Pulmonary artery endothelial cell (primary cell): ENCODE measurements at places on chromosomes 4 and X.

- DNase-seq: no peak
Observed at GRCh38 chrX:54358424-54359211, 772 bp upstream of the WNK3 start.

GRCh38 chrX:39730662-39731329, 367.0 kb downstream of the BCOR start:
- DNase-seq: no peak

GRCh38 chr4:96504386-96504785, 664.5 kb downstream of the PDHA2 start:
- no peak for DNase-seq

DNA sequence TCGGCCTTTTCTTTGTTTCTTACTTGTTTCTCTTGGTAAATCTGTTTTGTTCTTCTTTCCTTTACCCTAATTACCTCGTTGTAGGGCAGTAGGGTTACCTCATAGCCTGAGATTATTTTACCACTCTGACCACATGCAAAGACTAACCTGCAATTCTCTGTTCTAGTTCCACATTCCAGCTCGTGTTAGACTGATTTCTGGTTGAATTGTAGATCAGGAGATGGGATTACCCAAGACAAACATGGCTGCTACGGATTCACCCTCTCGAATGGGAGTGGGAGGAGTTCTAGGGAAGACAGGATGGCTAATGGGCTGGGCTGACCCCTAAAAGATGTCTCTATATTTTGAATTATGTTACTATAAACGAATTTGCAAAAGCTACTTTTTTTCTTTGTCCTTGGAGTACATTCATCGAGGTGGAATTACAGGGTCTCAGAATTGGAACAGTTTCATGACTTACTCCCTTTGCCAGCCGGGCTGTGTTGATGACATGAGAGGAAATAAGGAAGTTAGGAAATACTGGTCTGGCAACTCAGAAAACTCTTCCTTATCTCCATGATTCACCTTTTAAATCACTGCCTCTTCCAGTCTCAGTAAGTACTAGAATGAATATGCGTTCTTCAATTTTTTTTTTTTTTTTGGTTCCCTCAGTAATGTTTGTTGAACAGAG, 36.7 kb upstream of the FBXW7 start:
- no peak for DNase-seq

DNA sequence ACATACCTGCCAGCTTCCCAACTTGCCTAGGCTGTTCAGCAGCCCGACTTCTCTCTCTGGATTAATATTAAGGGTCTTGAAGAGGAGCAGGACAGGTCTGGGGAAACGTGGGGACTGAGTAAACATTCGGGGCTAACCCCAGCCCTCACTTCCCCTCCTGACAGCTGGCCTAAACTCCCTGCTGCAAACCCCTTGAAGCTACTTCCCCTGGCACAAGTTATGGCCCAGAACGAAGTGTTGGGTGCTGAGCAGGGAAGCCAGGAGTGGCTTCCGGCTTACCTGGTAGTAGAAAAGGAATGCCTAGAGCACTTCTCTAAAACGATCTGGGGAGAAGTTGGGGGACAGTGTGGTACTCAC, 200.0 kb downstream of the BCOR start:
- DNase-seq: no peak

- no peak for DNase-seq
Observed at GRCh38 chr4:6527683-6528595, 47.0 kb upstream of the MAN2B2 start.

GRCh38 chr4:101102114-101102742, 245.1 kb downstream of the PPP3CA start:
- peak; percentile 85 for DNase-seq

DNA sequence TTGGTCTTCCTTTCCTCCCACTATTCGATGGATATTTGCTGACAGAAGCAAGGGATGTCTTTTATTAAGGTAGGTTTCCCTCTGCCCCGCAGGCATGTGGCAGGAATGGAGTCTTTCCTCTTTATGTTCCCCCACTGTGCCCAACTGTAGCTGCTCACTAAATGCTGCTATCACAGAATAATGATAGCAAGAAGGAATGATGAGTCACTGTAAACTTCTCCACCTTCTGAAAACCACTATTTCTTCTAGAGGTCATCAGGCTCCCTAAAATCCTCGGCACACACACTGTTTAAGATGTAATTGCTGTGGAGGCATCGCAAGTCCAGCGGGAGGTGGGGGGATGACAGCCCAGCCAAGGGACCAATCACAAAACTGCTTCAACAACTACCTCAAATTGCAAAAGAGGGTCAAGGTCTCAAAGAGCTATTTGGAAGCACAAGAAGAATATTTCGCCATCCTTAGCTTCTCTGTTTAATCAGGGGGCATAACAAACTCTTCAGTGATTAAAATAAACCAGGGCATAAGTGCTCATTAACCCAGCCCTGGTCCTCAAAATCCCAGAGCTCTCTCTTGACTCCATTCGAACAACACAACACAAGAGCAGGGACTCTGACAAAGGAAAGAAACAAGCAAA, 13.9 kb downstream of the QDPR start:
- DNase-seq: no peak

DNA sequence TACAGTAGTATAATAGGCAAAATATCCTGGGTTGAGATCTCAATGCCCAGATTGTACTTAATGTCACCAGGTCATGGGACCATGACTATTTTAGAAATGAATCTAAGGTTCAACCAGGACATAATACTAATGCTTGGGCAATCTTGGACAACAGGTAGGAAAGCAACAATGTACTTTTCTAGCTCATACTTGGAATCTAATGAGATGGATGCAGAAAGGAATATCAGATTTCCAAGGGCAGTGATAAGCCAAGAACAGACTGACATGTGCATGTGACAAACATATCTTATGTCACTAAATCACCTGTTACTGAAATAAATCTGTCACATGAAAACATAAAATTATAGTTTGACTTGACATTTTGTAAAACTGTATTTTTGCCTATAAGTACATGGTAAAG, 51.1 kb downstream of the RPS6KA3 start:
- DNase-seq: no peak

DNA sequence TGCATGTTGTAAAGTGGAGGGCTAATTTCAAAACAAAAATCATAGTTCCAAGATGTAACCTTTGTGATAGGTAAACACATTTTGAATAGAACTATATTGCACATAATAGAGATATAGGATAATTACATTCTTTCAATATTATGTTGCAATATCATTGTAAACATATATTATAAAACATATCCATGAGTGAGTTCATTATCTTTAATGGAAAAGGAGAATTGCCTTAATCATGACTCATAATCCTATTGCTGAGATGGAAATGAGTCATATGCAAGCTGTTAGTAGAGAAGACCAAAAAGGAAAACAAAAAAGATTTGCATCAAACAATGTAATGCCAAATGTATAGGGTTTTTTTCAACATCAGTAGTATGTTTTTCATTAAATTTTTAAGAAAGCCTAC, 73.7 kb upstream of the WDR44 start:
- DNase-seq: no peak

DNA sequence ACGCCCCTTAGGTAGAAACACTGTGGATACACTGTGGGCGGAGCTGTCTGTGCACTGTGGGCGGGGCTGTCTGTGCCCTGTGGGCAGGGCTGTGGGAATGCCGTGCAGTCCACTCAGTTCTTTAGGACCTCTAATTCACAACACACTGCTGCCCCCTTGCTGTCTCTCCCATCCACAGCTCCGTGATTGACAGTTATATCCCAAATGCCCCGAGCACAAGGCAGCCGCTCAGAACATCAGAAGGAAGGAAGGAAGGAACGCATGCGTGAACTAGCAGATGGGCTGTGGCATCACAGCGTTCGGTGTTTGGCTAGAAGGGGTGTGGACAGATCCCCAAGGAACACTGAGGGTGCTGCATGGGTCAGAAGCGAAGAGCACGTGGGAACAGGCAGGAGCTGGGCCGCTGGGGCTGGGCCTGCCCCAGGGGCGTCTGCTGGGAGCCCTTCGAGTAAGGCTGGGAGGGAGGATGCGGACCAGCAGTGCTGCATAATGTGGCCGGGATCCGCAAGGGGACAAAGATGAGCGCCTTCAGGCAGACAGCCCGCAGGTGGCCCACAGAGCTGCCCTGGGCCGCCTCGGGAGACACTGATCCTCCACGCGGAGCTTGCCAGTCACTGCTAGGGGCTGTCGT, 29.8 kb downstream of the ACOX3 start:
- peak; percentile 60 for DNase-seq

- DNase-seq: no peak
Observed at GRCh38 chr4:105415281-105415744, 58.5 kb downstream of the PPA2 start.

DNA sequence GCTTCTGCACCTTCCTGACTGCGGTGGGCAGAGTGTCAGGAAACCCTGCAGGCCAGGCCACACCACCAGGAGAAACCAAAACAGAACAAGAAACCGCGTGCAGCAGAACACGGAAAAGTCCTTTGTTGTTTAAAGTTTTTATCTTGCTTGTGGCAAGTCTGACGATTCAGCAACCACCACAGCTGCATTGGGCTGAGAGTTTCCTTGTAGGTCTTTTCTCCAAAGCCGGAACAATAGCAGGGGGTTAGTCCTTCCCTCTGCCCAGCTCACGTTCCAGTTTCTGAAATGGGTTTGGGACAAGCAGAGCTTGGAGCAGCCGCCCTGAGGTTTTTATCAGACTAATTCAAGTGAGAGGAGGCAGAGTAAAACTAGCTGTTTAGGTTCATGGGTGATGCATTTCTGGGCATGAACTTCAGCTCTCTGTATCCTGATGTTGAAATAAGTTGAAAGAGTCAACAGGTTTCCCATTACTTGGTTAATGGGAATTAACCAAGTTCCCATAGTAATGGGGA, 216.9 kb downstream of the PTTG2 start:
- DNase-seq: no peak

GRCh38 chr4:19438233-19438632, 813.5 kb upstream of the SLIT2 start:
- no peak for DNase-seq

DNA sequence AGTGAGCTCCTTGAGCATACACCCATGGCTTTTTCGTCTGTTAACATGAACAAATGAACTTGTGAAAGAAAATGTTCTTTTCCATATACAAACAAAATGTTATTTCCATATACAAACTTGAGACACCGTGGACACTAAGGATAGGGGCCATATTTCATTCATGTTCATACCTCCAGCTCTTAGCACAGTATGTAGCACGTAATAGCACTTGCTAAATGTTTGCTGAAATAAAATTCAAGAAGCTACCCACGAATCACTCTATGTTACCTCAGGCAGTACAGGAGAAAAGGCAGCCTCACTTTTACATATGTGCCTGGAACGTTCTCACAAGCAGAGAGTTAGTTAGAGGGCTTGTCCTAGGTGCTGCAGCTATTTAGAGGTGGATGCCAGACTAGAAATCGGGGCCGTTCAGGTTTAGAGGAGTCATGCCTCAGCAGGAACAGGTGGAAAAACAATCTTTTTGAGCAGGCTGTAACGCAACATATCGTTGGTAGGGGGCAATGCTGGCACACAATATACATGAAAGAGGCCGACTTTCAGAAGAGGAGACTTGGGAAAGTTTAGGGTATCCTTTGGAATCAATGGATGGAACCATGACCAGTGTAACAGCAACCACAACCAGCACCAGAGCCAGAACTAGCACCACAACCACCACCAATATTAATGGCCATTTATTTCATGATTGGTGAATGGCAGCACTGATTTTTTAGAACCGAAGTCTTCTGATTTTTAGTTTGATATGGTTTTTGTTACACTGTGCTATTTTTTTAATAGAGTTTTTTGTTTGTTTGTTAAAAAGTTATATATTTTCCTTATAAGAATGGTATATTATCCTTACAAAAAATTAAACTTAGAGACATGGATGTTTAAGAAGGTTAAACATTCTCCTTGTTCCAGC, 14.8 kb upstream of the PAQR3 start:
- DNase-seq: no peak

DNA sequence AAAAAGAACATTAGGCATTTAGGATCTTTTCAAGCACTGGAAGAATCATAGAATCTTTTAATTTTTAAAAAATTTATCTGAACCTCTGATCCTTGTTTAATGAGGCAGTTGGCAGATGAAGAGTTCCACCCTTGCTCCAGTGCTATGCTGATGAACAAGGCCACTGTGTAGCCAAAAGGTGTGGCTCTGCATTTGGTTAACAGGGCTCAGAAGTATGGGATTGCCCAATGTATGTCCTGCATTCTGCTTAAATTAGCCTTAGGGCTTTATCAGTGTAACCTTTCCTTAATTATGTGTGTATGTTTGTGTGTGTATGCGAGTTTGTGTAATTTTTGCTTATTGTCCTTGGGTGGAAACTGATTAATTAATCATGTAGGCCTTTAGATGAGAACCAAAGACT, 43.3 kb upstream of the PPM1K start:
- DNase-seq: no peak

- DNase-seq: peak; percentile 36
Observed at GRCh38 chr4:76803522-76803921, 94.4 kb downstream of the SOWAHB start.

- no peak for DNase-seq
Observed at GRCh38 chr4:128512767-128513322, 225.2 kb upstream of the PGRMC2 start.

DNA sequence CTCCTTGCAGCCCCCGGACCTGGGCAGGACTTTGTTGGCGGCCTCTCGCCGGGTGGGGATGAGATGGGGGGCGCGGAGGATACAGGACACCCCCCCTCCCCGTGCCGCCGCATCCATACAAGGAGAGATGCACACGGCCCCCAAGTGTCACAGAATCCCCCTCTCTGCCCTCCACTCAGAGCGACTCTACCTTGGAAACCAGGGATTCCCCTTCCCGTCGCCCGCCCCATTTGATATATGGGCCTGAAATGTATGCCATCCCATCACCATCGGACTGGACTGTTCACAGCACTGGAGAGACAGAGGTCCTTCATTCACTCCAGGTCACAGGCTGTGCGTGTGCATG, 426 bp downstream of the PORCN start:
- no peak for DNase-seq

- DNase-seq: peak; percentile 77
Observed at GRCh38 chr4:20512033-20512792, 188.0 kb upstream of the PACRGL start.

GRCh38 chr4:104743215-104743653, 248.5 kb upstream of the CXXC4 start:
- DNase-seq: no peak

- DNase-seq: no peak
Observed at GRCh38 chrX:37441377-37441776, 92.2 kb downstream of the PRRG1 start.

DNA sequence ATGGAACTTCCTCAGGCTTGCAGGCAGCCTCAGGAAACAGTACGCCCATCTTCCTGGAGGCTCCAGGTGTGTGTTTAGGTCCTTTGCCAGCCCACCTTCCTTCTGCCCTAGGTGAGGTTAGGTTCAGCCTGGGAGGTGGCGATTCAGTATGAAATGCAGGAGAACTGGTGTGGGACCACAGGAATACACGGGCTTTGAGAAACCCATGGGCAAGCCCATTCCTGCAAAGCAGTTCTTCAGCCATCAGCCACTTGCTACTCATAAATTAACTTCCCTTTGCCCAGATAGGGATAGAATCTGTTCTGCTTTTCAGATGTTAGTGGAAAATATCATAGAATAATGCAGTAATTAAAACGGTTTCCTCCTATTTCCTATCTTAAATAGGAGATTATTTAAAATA, 32.2 kb downstream of the TBC1D14 start:
- DNase-seq: no peak
